ENCODE measurements at places on chromosomes 5 and 9.
A peak's percentile ranks its signal among the peaks of the same experiment; 100 is the strongest.

GRCh38 chr5:37495210-37495609, 116.1 kb downstream of the WDR70 start:
- DNase-seq: no peak

- no peak for DNase-seq
Observed at GRCh38 chr9:81079055-81079454, 610.3 kb downstream of the TLE1 start.

DNA sequence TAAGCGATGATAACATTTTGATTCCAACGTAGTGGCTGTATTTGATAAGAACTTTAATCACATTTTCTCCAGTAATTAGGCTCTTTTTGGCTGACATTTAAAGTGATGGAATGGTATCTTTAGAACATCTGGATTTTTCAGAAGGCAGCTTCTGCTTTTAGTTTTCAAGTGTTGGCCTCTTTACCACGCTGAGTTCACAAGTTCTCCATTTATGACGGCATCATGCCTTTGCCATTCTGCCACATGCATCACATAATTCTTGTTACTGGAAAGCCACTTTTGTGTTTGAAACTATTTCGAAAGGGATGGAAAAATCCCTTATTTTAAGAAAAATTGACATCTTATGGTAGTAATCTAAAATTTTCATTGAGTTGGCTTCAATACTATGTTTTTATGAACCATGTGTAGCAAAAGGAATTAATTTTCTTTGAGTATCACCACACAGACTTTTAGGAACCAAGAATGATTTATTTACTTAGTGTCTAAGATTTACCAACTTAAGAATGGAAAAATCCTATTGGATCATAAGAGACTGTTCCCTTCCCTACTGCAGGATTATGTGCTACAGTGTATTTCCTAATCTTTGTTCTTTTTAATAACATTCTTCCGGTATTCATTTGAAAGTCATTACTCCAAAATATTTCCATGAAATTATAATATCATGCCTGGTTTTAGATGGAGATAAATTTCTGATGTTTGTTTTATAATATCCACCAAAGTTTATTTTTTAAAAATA, 344.2 kb downstream of the ADGRV1 start:
- DNase-seq: no peak

- DNase-seq: no peak
Observed at GRCh38 chr5:177608243-177609075, 8.5 kb downstream of the B4GALT7 start.

DNA sequence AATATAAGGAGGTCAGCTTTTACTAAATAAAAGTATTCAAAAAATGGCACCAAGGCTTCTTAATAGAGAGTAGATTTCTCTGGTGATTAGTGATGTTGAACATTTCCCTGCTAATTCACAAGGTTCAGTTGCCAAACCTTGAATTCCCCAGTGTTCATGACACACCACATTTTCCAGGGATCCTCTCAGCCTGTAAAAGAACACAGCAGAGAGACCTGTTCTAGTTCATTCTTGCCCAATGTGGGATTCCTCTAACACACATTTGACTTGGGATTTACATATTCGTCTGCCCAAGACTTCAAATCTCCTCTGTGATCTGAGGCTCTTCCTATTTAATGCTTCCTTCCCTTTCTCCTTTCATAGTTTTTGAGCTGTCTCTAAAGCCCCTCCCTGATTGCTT, 273.2 kb upstream of the CDH9 start:
- no peak for DNase-seq

DNA sequence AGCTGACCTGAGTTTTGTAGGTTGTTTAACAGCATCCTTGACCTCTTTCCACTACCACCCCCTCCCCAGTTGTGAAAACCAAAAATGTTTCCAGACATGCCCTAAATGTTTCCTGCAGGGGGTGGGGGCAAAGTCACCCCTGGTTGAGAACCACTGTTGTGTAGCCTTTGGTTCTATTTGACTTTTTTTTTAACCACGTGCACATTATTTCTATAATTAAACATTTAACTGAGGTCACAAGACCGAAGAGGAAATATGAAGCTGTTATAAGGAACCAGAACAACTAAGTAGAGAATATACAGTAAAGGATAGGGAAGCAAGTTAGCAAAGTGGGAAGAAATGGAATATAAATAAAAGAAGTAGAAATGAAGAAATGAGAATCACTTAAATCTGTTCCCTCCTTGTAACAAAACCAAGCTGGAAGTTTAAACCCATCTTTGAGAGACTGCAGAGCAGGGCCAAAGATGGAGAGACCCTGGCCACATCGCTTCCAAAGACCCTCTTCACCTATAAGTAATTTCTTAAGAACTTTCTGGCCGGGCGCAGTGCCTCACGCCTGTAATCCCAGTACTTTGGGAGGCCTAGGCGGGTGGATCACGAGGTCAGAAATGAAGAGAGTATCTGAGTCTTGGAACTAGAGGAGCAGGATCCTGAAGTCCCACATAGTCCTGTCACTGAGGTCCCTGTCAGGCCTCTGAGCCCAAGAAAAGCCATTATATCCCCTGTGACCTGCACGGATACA, 14.4 kb downstream of the SIT1 start:
- no peak for DNase-seq

- DNase-seq: no peak
Observed at GRCh38 chr5:151812757-151813309, 41.1 kb downstream of the G3BP1 start.

DNA sequence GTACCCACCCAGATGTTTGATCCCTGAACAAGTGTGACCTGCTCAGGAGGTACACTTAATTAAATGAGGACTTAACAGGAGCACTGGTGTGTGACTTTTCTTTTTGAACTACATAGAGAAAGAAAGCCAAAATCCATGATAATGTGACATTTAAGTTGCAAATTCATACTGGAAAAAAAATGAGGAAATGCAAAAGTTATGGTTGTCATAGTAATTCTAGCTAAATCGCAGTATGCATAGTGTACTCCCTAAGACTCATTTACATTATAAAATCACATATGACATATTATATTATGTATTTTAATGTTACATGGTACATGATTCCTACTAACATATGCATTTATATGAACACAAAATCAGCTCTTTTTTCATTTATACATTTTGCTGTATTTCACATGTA, 92.0 kb upstream of the PCSK5 start:
- no peak for DNase-seq

DNA sequence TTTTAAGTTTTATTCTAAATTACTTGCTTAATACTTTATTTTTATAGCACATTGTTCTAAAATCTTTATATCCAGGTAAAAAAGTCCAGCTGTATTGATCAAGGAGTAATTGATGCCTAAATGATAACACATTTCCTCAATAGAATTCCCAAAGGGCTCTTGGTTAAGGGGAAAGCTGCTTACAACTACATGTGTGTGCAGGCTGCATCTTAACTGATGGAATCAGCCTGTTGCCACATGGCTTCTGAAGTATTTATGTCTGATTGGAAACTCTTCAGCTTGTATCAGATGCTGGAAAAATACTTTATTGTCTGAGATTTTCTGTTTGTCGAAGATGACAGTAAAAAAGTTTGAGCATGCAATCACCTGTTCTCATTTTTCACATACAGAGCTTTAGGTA, 182.6 kb downstream of the FBXL7 start:
- no peak for DNase-seq

GRCh38 chr5:181230551-181230950, 7.5 kb downstream of the TRIM41 start:
- DNase-seq: no peak

- no peak for DNase-seq
Observed at GRCh38 chr5:93219641-93220145, 361.3 kb downstream of the NR2F1-AS1 start.

GRCh38 chr5:143155455-143155854, 248.0 kb downstream of the NR3C1 start:
- no peak for DNase-seq

DNA sequence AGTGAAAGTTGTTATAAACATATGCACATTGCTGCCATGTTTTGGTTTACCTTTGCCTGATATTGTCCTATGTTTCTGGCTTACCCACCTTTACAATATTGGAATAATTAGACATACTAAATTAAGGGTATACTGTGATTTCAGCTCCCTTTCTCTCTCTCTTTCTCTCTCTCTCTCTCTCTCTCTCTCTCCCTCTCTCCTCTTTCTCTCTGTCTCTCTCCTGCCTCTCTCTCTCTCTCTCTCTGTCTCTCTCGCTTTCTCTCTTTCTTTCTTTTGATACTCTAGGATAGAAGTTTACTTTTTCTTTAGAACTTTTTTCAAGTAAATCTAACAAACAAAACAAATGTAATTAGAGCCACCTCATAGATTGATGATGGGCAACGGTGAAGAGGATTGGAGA, 239.6 kb downstream of the TMEM161B start:
- no peak for DNase-seq

DNA sequence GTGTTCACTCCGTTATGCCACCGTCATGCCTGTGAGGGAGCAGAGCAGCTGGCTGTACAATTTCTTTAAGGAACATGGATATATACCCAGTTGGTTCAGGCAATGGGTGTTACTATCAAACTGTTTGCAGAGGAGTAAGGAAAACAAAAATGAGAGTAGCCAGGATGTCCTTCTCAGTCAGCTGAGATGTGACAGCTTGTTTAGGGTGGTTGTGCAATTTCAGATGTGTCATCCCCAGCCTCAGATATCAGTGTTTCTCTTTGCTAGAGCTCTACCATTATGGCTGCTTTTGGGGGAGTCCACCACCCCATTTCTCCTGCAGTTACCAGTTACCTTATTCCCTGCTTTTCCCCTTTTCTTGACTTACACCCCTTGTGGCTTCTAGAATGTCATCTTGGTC, 135.2 kb upstream of the SLC24A2 start:
- no peak for DNase-seq

GRCh38 chr5:43312699-43313034, 545 bp downstream of the HMGCS1 start:
- no peak for DNase-seq

GRCh38 chr5:6583049-6583880, 49.6 kb downstream of the NSUN2 start:
- DNase-seq: peak; percentile 57

GRCh38 chr5:13508559-13508958, 435.9 kb downstream of the DNAH5 start:
- DNase-seq: no peak

- no peak for DNase-seq
Observed at GRCh38 chr5:178385496-178385890, 152.9 kb upstream of the PHYKPL start.

- DNase-seq: no peak
Observed at GRCh38 chr5:80554646-80555045, 15.4 kb downstream of the ANKRD34B start.

GRCh38 chr9:16712787-16713186, 157.7 kb downstream of the BNC2 start:
- DNase-seq: no peak
